ENCODE measurements at places on chromosomes 12 and 14.

DNA sequence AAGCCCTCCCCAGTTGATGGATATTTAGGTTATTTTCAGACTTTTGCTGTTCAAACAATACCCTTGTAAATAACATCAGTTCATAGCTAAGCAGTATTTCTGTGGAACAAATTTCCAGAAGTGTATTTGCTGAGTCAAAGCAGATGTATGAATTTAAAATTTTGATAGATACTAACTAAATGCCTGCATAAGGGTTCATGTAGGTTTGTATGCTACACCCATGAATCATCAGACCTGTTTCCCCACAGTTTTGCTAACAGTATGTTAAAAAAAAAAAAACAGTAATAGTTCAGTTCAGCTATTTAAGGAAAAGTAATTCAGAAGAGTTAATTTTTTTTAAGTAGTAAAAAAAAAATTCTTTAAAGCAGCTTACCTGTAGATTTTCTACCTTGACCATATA, 236.1 kb upstream of the DIO2 start:
- DNase-seq, result no peak

GRCh38 chr12:52395761-52396434, 10.2 kb downstream of the KRT82 start:
- peak; percentile 25 for DNase-seq

- DNase-seq, result no peak
Observed at GRCh38 chr12:111687255-111687654, 1.4 kb downstream of the ACAD10 start.

DNA sequence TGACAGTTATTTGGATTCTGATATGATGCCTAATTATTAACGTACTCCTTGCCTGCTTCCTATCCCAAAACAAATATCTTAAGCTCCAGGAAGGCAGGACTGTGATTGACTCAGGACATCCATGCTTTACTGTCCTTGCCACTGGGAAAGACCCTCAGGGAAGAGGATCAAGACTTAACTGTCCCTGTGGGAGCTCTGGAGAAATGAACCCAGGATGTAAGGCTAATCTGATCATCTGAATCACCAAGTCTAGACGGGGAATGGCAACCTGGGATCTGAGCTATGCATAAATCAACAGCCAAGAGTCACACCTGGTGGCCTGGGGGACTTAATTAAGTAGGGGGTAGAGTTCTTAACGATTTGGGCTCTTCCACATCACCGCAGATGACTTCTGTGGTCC, 153.2 kb upstream of the BCL2L14 start:
- DNase-seq, result no peak

DNA sequence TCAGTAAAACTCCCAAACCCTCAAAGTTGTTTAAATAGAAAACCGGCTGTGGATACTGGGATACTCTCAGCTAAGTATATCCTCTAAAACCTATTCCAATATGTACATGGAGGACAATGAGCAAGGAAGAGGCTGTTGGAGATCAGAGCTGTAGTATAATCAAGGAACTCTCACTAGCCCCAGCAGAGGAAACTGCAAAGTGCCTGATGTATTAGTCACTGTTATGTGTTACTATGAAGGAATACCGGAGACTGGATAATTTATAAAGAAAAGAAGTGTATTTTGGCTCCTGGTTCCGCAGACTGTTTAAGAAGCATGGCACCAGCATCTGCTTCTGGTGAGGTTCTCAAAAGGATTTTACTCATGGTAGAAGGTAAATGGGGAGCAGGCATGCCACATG, 65.6 kb upstream of the RPL10L start:
- no peak for DNase-seq

DNA sequence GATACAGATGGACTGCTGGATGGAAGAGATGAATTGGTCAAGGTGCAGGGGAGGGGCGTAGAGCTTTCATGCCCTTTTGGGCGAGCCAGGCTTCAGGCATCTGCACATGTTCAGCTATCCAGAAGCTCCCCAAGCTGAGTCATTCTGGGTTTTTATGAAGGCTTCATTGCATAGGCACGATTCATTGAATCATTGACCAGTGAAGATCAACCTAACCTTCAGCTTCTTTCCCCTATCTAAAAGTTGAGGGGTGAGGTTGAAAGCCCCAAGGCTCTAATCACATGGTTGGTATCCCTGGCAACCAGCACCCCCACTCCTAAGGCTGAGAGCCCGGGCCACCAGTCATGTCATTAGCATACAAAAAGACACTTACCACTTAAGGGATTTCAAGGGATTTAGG, 36.3 kb downstream of the RPS29 start:
- DNase-seq, result no peak

DNA sequence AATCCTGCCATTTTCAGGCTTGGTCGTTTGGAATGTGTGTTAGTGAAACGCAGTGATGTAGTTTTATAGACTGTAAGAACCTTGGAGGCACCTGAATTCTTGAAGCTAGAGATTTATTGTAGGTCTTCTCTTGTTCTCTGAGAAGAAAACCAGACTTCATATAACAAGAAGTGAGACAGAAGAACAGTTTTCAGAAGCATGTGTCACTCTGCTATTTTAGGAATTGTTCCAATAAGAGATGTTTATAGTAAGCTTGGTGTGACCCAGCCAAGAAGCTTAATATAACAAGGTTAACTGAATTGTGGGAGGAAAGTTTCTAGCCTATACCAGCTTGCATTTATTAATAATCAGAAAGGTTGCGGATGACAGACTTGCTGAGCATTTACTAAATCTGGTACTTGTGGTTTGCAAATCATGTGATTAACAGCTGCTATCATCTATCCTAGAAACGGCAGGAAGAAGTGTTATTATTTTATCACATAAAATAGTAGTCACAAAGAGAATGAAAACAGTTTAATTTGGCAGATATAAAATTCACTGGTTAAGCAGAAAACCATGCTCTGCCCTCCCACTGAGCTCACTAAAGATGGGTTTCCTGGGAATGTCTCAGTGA, 49.2 kb upstream of the BCAT1 start:
- no peak for DNase-seq

DNA sequence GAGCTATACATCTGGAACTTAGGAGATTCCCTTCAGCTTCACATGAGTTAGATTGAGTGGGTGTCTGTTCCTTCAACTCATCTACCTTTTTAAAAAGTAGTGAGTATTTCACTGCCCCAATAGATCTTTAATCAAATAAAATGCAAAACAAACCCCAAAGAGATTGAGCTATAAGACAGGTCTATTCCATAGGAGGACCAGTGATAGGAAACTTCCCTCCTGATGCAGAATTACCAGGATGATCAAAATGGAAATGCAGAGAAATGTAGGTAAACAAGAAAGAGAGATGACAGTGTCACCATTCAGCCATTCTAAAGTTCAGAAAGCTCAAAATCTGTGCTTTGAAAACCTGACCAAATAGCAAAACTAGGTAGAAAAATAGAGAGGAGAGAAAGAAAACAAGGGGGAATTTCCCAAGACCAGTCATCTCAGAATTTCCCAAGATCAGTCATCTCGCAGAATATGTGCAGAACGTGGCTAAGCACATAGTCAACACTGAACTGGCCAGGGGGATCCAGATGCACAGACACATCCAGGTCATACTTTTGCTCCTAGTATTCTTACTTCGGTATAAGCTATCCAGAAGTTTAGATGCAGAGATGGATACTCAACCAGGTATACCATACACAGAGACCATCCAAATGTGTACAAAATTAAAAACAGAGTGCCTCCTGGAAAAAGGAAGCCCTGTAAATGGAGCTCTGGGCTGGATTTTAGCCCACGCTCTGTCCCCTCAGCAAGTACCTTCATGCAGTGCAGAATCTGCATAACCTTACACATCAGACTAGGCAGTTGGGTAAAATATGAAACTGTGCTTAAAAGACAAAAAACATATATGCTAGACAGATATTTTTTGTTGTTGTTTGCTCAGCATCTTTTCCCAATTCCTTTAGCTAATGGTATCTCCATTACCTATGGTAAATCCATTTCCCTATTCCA, 27.4 kb downstream of the SLC41A2 start:
- DNase-seq, result peak; percentile 45

DNA sequence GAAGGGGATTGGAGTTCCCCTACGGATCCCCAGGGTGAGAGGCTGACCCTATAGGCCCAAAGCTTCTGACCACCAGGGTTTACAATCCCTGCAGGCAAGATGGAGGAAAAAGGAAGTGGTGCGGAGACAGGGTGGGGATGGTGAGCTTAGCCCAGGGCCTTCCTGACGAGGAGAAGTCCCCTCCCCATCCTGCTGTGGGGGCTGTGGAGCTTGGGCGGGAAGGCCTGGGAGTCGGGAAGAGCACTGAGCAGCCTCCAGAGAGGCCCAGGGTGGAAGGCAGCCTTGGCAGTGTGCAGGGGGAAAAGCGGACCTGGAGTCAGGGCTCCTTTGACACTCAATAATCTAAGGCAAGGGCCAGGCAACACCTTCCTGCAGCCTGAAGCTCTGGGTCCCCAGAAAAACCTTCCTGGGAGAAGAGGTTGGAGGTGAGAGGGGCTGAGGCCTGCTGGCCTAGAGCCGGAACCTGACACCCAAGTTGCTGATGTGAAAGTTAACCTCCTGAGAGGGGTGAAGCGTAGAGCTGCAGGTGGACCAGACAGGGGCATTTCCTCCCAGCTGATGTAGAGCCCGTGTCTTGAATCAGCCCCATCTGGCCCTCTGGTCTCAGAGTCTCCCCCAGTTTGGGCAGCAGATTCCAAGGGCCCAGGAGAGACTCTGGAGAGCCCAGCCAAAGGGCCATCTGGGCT, 6.0 kb downstream of the HDAC7 start:
- DNase-seq, result no peak

GRCh38 chr12:66962290-66962689, 283.4 kb upstream of the GRIP1 start:
- DNase-seq, result no peak

- peak; percentile 48 for DNase-seq
Observed at GRCh38 chr12:118357257-118358007, 15.3 kb downstream of the TAOK3 start.

DNA sequence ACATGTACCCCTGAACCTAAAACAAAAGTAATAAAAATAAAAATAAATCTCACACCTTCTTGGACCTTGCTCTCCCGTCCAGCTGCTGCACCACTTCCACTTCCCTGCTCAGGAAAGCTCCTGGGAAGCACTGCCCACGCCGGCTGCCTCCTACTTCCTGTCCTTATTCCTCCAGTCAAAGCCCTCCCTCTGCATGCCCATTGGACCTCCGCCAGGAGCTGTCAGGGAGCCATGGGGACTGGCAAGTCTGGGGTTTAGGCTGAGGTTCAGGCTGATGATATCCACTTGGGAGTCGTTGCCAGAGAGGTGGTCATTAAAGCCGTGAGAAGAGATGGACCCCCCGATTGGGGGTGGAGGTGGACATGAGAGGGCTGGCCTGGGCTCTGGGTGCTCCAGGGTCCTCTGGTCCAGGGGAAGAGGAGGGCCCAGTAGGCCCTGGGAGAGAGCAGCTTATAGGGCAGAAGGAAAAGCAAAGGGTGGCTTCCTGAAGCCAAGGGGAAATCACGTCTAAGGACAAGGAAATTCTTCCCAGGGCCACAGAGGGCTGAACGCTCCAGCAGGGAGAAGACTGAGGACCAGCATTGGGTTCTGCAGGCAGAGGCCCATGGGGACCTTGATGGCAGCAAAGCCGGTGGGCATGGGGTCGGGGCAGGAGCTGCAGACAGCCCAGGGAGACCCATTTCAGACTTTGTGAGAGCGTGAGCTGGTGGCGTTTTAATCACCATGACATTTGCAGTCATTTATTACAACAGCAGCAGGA, 78.7 kb downstream of the FZD10 start:
- no peak for DNase-seq

GRCh38 chr12:95096378-95096777, 23.0 kb upstream of the NR2C1 start:
- DNase-seq, result no peak

GRCh38 chr14:61179796-61180398, 101.2 kb downstream of the TMEM30B start:
- DNase-seq, result no peak

GRCh38 chr14:61437381-61437780, 116.0 kb downstream of the PRKCH start:
- DNase-seq, result peak; percentile 13

- DNase-seq, result no peak
Observed at GRCh38 chr12:75891072-75891471, 140.5 kb downstream of the PHLDA1 start.

DNA sequence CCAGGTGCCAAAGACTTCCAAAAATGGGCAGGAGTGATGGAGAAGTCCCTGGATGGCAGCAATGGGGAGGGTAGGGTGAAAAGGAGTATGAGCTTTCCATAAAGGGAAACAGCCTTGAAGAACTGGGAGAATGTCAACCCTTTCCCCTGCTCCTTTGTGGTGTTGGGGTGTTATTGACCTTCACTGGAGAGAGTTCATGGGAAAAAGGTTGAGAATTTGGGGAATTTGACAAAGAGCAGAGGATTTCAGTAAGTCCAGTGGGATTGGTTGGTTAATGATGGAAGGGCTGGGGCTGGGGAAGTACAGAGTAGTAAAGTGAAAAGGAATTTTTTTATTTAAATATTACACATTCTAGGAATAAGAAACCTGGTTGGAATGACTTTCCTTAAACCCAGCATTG, 116.6 kb downstream of the ERC1 start:
- no peak for DNase-seq

DNA sequence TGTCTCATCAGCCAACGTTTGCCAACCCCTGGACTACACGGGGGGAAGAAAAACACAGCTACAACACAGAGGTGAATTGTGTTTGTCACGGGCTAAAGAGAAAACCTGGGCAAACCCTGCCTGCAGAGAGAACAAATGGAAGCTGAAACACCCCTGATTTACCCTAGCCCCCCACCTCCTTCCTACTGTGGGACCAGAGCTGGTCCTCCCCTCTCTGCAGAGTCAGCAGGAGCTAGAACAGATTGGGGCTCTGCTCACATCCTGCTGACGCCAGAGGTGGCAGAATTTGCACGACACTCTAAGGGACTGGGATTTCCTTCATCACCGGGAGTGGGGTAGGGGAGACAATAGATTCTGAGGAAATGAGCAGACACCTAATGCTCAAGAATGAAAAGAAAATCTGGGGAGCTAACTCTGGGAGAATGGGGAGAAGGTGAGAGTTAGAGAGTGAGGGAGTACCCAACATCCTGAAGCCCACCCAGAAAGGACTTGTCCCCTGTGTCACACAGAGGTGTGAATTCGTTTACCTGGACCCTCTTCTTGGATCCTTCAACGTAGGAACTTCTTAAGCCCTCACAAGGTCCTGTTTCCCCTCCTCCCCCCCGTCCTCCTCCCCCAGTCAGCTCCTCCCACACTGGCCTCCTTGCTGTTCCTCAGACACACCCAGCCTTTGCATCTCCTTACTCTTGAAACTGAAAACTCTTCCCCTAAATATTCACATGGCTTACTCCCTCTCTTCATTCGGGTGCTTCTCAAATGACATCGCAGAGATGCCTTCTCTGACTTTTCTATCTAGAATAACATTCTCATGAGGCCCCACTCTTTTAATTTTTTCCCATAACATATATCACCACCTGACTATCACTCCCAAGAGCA, 26.2 kb upstream of the CDKN3 start:
- DNase-seq, result no peak

DNA sequence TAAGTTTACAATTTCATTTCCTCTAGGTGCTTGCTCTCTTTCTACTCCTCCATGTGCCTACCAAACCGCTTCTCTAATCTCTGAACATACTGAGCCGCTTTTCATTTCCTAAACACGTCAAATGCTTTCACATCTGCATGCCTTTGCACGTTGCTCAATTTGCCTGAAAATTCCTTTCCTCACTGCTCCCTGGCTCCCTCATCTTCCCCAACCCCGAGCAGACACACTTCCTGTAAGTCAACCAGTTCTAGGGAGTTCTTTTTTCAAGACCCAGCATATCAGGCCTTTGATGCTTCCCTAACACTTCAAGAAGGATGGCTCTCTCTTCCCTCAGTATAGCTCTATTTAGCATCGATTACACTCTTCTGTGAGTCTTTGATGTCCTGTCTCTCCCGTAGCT, 50.3 kb downstream of the LMO3 start:
- DNase-seq, result no peak

GRCh38 chr14:99189201-99189801, 82.7 kb downstream of the BCL11B start:
- DNase-seq, result peak; percentile 75

- DNase-seq, result no peak
Observed at GRCh38 chr12:77047341-77048109, 17.8 kb downstream of the E2F7 start.

All from activated T-cell treated with anti-CD3 and anti-CD28 coated beads, Interleukin-2, amount 50 U/mL, for 48 hours (primary cell).